Activated naive CD4-positive, alpha-beta T cell treated with anti-CD3 and anti-CD28 coated beads, Interleukin-2, amount 10 ng/mL, durations not matched to agents 7 days and 5 days (primary cell): ENCODE measurements at places on chromosomes 12 and 14.

GRCh38 chr14:88437658-88438057 lies 52.2 kb downstream of the SPATA7 start:
- no peaks in the 10 kb centered on the region for H3K4me1 ChIP-seq
- DNase-seq = no peak
- H3K27ac ChIP-seq = no peak overlapping the region
- no peaks in the 10 kb centered on the region for H3K27me3 ChIP-seq
- no peak overlapping the region for H3K4me3 ChIP-seq

DNA sequence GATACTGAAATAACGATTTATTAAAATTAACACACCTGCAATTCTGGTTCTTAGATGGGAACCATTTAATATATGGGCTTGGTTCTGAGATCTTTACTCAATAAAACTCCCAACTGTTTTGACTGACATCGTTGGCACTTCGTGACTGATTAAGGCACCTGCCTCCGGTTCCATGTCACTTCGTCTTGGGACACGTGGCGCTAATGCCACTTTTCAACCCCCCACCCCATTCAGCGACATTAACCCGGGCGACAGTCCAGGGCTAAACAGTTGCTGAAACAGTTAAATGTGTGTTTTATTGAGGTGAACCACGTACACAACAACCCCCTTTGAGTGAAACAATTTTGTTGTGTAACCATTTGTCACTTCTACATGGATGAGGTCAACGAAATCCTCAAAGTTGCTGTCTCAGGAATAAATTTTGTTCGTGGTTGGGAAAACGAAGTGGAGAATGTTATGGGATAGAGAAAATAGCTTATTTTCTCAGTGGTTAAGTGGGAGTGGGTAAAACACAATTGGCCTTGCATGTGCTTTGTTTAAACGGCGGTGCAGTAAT lies 9.9 kb upstream of the SLC38A2 start:
- peaks cover 8% of the 10 kb centered on the region for H3K36me3 ChIP-seq
- no peaks in the 10 kb centered on the region for H3K27me3 ChIP-seq
- peaks cover 49% of the 10 kb centered on the region for H3K4me1 ChIP-seq
- DNase-seq = no peak
- H3K27ac ChIP-seq = peak overlapping the region; percentile 97

DNA sequence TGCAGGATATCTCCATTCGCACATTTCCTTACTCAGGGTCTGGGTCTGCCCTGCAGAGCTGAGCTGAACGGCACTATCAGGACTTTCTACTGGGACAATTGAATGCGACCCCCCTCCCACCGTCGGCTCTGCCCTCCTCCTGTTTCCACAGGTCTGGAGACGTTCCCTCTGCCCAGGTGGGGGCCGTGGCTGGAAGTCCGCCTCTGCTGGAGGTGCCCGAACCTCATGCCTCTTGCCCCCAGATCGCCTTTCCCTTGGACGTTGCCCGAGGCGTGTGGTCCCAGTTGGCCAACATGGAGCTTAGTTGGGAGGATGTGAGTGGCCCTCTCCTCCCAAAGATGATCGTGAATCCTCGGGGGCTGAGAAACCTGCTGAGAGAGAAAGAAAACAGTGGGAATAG lies 21.2 kb upstream of the KLC1 start:
- peaks cover 65% of the 10 kb centered on the region for H3K27me3 ChIP-seq
- H3K4me1 ChIP-seq = peaks cover 34% of the 10 kb centered on the region
- no peak for DNase-seq
- peaks cover 10% of the 10 kb centered on the region for H3K36me3 ChIP-seq

DNA sequence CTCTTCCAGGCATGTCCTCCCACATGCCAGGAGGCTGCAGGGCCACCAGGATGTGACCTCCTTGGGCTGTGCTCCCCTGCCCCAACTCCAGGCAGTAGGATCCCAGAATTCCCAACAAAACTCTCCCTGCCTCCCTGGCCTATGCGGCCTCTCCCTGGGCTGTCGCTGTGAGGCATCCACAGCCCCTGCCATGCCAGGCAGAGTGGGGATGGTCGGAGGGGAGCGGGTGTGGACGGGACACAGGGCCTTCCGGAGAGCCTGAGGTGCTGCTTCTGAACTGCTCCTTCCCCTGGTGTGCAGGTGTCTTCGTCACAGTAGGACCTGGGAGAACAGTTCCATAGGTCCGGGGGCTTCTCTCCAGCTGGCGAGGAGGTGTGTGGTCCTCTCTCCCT lies 18.3 kb downstream of the GPR132 start:
- no peak for DNase-seq
- H3K4me1 ChIP-seq = peaks cover 15% of the 10 kb centered on the region
- H3K4me3 ChIP-seq = no peak overlapping the region
- H3K27me3 ChIP-seq = peaks cover 12% of the 10 kb centered on the region

GRCh38 chr12:94033101-94033500 lies 115.3 kb upstream of the PLXNC1 start:
- no peak overlapping the region for H3K4me3 ChIP-seq
- peak overlapping the region; percentile 86 for H3K27ac ChIP-seq
- peaks cover 49% of the 10 kb centered on the region for H3K4me1 ChIP-seq
- H3K36me3 ChIP-seq = peaks cover 46% of the 10 kb centered on the region
- peak; percentile 40 for DNase-seq

DNA sequence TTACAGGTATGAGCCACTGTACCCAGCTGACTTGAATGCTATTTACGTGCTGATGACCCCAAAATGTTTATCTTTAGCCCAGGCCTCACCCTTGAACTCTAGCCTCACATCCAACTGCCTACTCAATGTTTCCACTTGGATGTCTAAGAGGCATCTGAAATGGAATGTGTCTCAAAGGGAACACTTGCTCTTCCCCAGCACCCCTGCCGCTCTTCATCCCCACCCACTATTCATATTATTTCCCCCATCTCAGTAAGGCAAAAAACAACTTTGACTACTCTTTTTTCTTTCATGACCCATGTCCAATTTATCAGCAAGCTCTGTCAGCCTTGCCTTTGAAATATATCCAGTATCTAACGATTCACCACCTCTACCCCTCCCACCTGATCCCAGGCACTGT lies 204.6 kb downstream of the PAWR start:
- H3K27ac ChIP-seq = no peak overlapping the region
- H3K4me3 ChIP-seq = no peak overlapping the region
- H3K4me1 ChIP-seq = no peaks in the 10 kb centered on the region
- DNase-seq = no peak
- no peaks in the 10 kb centered on the region for H3K36me3 ChIP-seq

DNA sequence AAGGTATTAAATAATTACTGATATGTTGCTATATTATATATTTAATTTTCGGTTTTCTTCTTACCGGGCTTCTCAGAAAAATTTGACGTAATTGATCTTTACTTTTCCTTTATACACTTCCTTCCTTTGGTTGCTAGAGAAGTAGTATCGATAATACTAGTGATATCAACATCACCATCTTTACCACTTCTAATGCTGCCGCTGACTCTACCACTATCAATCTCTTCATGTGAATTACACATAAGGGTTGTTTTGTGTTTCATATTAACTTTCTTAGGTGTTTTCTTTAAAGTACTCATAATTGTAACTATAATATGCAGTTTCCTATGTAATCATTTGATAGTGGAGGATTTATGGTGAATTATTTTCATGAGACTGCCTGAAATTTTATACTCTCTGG lies 30.9 kb upstream of the KLRF1 start:
- DNase-seq = no peak
- peak overlapping the region; percentile 95 for H3K27ac ChIP-seq
- H3K27me3 ChIP-seq = no peaks in the 10 kb centered on the region
- peaks cover 13% of the 10 kb centered on the region for H3K36me3 ChIP-seq
- H3K4me1 ChIP-seq = peaks cover 60% of the 10 kb centered on the region
- H3K4me3 ChIP-seq = peak overlapping the region; percentile 74

DNA sequence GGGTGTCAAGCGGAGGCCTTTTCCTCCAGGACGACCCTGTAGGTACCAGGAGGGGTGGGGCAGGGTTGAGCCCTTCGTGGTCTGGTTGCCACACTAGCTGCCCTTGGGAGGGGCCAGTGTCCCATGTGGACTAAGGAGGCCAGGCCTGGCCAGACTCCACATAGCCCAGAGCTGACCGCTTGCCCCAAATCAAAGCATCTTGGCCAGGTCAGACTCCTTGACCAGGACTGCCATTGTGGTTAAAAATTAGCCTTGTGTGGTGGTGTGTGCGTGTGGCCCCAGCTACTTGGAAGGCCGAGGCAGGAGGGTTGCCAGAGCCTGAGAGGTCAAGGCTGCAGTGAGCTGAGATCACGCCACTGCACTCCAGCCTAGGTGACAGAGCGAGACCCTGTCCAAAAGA lies 24.8 kb downstream of the ALDH2 start:
- no peak overlapping the region for H3K4me3 ChIP-seq
- DNase-seq = no peak
- H3K27me3 ChIP-seq = no peaks in the 10 kb centered on the region
- H3K4me1 ChIP-seq = no peaks in the 10 kb centered on the region

DNA sequence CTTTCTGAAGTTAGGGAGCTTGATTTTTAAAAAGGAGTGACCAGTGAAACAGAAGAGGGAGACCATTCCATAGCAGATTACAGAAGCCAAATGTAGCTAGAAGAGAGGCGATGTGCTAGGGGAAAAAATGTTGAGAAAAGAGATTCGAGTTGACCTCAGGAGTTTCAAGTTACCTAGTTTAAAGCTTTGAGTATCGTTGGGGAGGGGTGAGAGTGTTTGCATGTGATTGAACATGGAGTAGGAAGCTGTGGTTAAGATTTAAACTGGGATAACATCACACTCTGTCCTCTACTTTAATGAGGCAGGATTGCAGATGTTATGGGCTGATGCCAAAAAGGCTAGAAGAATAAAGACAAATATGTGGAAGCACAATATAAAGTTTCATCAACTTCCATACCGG lies 3.7 kb downstream of the LETMD1 start:
- DNase-seq = no peak
- H3K4me1 ChIP-seq = peaks cover 33% of the 10 kb centered on the region
- H3K27me3 ChIP-seq = no peaks in the 10 kb centered on the region
- H3K4me3 ChIP-seq = no peak overlapping the region
- peaks cover 31% of the 10 kb centered on the region for H3K36me3 ChIP-seq
- H3K27ac ChIP-seq = no peak overlapping the region

DNA sequence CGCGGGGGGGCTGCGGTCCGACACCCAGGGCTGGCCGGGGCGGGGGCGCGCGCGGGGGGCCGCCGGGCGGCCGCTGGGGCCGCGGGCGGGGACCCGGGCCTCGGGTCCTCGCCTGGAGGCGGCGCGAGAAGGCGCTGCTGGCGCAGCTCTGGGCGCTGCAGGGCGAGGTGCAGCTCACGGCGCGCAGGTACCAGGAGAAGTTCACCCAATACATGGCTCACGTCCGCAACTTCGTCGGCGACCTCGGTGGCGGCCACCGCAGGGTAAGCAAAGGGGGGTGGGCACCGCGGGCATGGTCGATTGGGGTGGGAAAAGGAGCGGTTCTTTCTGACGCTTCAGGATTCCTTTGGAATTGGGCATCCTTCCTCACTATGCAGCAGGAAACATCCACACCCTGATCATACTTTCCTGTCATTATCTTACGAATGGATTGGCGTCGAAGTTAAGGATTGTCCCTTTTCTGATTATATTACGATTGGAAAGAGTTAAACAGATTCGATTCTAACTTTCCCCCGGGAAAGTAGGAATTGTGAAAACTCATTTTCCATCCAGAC lies 798 bp downstream of the PDZRN4 start:
- peaks cover 4% of the 10 kb centered on the region for H3K36me3 ChIP-seq
- H3K4me3 ChIP-seq = no peak overlapping the region
- peaks cover 5% of the 10 kb centered on the region for H3K4me1 ChIP-seq

DNA sequence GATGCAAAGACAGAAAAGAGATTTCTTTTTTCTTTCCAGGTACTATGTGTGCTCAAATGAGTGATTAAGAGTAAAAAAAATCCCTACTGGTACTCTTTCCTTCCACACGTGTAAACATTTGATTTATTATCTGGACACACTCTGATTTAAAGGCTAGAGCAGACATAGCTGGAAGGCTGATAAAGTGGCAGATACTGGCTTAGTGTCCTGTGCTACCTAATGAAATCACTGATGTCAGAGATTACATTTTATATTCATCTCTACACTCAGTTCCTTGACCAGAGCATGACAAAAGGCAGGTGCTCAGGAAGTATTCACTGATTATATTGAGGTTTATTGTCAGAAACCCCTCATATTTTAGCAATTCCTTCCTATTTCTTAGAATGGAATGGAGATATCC lies 136.6 kb upstream of the SLC38A2 start:
- peaks cover 53% of the 10 kb centered on the region for H3K36me3 ChIP-seq
- no peak overlapping the region for H3K4me3 ChIP-seq
- H3K27me3 ChIP-seq = no peaks in the 10 kb centered on the region
- no peak for DNase-seq

DNA sequence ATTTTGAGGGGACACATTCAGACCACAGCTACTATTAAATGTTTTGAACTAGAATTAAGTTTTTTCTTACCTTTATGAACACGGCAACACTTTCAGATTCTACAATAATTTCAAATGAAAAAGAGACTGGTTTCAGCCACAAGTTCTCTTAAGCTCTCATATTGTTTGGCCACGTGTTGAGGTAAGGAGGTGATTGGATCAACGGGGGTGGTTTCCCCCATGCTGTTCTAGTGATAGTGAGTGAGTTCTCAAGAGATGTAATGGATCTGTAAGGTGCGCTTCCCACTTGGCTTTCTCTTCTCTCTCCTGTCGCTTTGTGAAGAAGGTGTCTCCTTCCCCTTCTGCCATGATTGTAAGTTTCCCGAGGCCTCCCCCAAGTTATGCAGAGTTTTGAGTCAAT lies 48.9 kb upstream of the DYRK2 start:
- peaks cover 5% of the 10 kb centered on the region for H3K36me3 ChIP-seq
- no peak overlapping the region for H3K4me3 ChIP-seq
- DNase-seq = no peak
- peaks cover 6% of the 10 kb centered on the region for H3K4me1 ChIP-seq
- H3K27me3 ChIP-seq = no peaks in the 10 kb centered on the region

GRCh38 chr14:55502746-55503284 lies 62.4 kb upstream of the TBPL2 start:
- no peak overlapping the region for H3K4me3 ChIP-seq
- no peak overlapping the region for H3K27ac ChIP-seq
- no peaks in the 10 kb centered on the region for H3K4me1 ChIP-seq

GRCh38 chr12:53757101-53757770 lies 5.5 kb upstream of the CISTR start:
- H3K27me3 ChIP-seq = peaks cover 49% of the 10 kb centered on the region
- peak overlapping the region; percentile 25 for H3K4me3 ChIP-seq
